ENCODE measurements at places on chromosomes 3 and 15. TPM values are rescaled to one million over a fixed set of nuclear protein-coding genes. Genes with fewer than 3 reads are reported as not detected.

DNA sequence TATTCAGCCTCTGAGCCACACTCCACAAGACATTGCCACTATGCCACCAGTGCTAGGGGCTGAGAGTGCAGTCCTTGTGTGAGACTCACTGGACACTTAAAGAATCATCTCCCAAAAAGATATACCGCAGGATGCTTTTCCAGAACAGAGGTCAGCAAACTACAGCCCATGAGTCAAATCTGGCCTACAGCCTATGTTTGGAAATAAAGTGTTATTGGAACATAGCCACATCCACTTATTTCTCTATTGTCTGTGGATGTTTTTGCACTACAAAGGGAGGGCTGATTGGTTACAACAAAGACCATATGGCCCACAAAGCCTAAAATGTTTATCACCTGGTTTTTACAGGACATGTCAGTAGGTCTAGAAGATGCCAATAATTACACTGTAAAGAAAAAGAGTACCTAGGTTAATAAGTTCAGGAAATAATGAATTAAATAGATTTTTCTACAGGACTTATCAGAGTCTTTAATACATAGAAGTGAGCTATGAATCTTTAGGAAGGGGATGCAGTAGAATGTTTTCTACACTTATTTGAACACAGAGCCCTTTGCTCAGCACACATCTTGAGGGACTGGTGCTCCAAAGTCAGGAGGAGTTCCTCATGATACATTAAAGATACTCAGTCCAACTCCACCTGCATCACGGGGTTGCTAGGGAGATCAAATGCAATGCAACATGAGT lies 26.3 kb downstream of the SRGAP3 start:
- H3K27ac ChIP-seq: no peak overlapping the region
- H3K4me3 ChIP-seq: no peak overlapping the region
- H3K36me3 ChIP-seq: no peaks in the 10 kb centered on the region
- H3K27me3 ChIP-seq: no peaks in the 10 kb centered on the region
- DNase-seq: no peak
- peaks cover 23% of the 10 kb centered on the region for H3K4me1 ChIP-seq

- no peak overlapping the region for H3K4me3 ChIP-seq
- H3K36me3 ChIP-seq: no peaks in the 10 kb centered on the region
- H3K4me1 ChIP-seq: no peaks in the 10 kb centered on the region
- H3K27me3 ChIP-seq: no peaks in the 10 kb centered on the region
Observed at GRCh38 chr3:150333477-150333876, 74.6 kb upstream of the TSC22D2 start.

GRCh38 chr3:142433110-142433509 lies 14.7 kb downstream of the XRN1 start:
- H3K4me3 ChIP-seq: no peak overlapping the region
- no peak for DNase-seq
- no peaks in the 10 kb centered on the region for H3K36me3 ChIP-seq
- H3K27me3 ChIP-seq: no peaks in the 10 kb centered on the region

- H3K4me1 ChIP-seq: no peaks in the 10 kb centered on the region
- H3K4me3 ChIP-seq: no peak overlapping the region
- no peak for DNase-seq
- no peaks in the 10 kb centered on the region for H3K27me3 ChIP-seq
Observed at GRCh38 chr15:80006946-80007345, 36.0 kb upstream of the BCL2A1 start.

- peaks cover 44% of the 10 kb centered on the region for H3K4me1 ChIP-seq
- no peak overlapping the region for H3K4me3 ChIP-seq
Observed at GRCh38 chr3:24451461-24452099, 43.1 kb downstream of the THRB start.

DNA sequence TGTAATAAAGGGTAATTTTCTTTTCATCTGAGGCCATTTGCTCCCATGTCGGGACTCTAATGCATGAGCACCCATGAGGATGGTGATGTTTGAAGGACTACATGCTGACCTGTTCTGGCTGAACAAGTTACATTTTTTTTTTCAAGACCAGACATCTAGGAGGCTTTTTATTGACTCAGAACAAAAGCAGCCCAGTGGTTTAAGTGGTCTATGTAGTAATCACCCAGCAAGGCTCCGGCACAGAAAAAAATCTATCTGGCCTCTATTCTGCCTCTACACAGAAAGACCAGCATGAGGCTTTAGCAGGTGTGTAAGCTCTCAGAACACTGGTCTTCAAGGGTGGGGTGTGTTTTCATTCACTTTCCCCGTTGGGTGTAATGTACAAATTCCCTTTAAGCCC lies 95.1 kb upstream of the ZBED2 start:
- DNase-seq: no peak
- H3K27ac ChIP-seq: no peak overlapping the region
- H3K4me3 ChIP-seq: no peak overlapping the region

The TRIM42 gene
- not detected for total RNA-seq

- H3K27ac ChIP-seq: no peak overlapping the region
- no peak overlapping the region for H3K4me3 ChIP-seq
- no peaks in the 10 kb centered on the region for H3K27me3 ChIP-seq
Observed at GRCh38 chr15:98440917-98441316, 207.4 kb upstream of the IGF1R start.

DNA sequence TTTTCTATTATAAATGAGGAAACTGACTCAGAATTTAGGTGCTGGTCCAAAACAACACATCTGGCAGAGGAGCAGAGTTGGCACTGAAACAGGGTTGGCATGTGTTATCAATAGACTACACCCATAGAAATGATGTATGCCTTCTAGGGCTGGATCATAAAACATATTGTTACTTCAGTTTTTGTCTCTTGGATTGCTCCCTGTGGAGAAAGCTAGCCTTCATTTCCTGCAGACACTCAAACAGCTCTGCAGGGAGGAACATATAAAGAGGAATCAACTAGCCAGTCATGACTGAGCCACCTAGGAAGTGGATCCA lies 507 bp upstream of the MRPL3 start:
- peaks cover 11% of the 10 kb centered on the region for H3K36me3 ChIP-seq
- H3K27ac ChIP-seq: no peak overlapping the region
- H3K27me3 ChIP-seq: no peaks in the 10 kb centered on the region
- peaks cover 4% of the 10 kb centered on the region for H3K4me1 ChIP-seq

The PLA2G4E gene
- total RNA-seq: 0.25 TPM

GRCh38 chr3:34283751-34284150 lies 485.3 kb downstream of the PDCD6IP start:
- H3K4me3 ChIP-seq: no peak overlapping the region
- H3K27ac ChIP-seq: no peak overlapping the region
- no peaks in the 10 kb centered on the region for H3K4me1 ChIP-seq
- no peaks in the 10 kb centered on the region for H3K27me3 ChIP-seq

The ZNF774 gene
- 6.1 TPM for total RNA-seq

DNA sequence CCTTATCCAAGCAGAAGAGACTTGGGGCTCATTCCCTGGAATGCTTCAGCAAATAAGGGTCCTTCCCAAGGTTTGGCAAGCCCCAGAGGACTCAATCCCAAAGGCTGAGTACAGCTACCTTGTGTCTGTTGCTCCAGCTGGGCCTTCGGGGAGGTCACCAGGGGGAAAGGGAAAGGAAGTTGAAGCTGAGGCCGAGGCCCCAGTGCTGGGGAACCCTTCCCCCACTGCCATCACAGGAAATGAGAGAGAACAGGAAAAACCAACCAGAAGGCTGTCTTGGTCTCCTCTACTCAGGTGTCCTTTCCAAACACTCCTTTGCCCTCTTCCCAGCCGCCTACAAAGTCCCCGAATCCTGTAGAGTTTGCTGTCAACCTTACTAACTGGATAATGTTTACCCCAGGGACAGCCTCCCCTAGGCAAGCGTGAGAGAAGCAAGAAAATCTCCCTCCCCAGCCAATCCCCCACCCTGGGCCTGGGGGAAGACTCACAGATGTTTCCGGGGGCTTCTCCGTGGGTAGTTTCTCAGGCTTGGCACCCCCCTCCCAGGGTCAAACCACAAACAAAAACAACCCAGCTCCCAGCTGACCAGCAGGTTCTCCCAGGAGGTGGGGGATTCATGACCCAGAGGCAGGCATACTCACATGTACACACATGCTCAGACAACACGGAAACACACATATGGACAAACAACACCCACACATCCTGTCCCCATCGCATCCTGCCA lies 5.5 kb downstream of the CSRNP1 start:
- H3K36me3 ChIP-seq: peaks cover 36% of the 10 kb centered on the region

GRCh38 chr3:17808994-17809393 lies 66.6 kb upstream of the TBC1D5 start:
- no peaks in the 10 kb centered on the region for H3K4me1 ChIP-seq
- H3K36me3 ChIP-seq: no peaks in the 10 kb centered on the region
- H3K4me3 ChIP-seq: no peak overlapping the region

The DUOXA2 gene
- 1.4 TPM for total RNA-seq

- no peak for DNase-seq
- H3K27me3 ChIP-seq: no peaks in the 10 kb centered on the region
- H3K4me1 ChIP-seq: no peaks in the 10 kb centered on the region
- H3K36me3 ChIP-seq: no peaks in the 10 kb centered on the region
- no peak overlapping the region for H3K27ac ChIP-seq
Observed at GRCh38 chr3:168459226-168459784, 363.6 kb upstream of the GOLIM4 start.
